ENCODE measurements at places on chromosomes 3 and 15. TPM values are rescaled to one million over a fixed set of nuclear protein-coding genes. Genes with fewer than 3 reads are reported as not detected.

ABHD6 gene
- total RNA-seq: 11.1 TPM

TBC1D5 gene
- 104 TPM for total RNA-seq

ARL13B gene
- 11.0 TPM for total RNA-seq

ELL3 gene
- total RNA-seq: 2.7 TPM

CYP8B1 gene
- total RNA-seq: not detected

CLCN2 gene
- total RNA-seq: 2.4 TPM

PROK2 gene
- not detected for total RNA-seq

MAP4 gene
- total RNA-seq: 193 TPM

CTSH gene
- 3.9 TPM for total RNA-seq

RETNLB gene
- not detected for total RNA-seq

MAN2A2 gene
- 27.2 TPM for total RNA-seq

GALNT15 gene
- 9.5 TPM for total RNA-seq

FETUB gene
- total RNA-seq: not detected

SH2D7 gene
- not detected for total RNA-seq

Data from smooth muscle cell of the umbilical artery (primary cell).